ENCODE measurements at places on chromosomes 5 and 9.

GRCh38 chr5:159933531-159934485, 17.5 kb downstream of the ADRA1B start:
- no peak for DNase-seq

GRCh38 chr5:31939151-31939550, 235.0 kb downstream of the GOLPH3 start:
- DNase-seq: no peak

DNA sequence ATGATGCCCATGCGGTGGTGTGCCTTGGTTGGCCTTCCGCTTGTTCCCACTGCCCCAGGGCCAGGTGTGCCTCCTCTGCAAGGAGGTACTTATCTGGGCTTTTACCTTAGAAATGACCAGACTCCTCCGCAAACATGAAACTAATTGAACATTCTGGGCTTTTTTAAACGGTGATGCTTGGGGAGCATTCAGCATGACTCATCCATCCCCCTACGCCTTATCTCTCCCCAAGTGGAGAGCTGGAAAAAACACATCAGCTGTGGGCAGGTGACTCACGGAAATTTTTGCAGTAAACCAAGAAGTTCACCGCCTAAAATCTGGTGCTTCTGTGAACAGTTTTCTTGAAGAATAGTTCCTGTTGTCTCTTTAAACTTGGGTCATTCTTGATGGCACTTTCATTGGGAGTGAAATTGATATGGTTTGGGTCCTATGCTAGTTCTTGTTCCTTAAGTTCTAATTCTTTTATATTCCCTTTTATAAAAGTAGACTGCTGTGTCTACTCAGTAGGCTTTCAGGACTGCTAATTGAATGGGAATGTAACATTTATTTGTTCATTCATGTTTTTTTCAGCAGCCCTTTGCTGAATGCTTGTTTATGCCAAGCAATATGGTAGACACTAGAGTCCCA, 39.6 kb downstream of the SFXN1 start:
- DNase-seq: peak; percentile 78

DNA sequence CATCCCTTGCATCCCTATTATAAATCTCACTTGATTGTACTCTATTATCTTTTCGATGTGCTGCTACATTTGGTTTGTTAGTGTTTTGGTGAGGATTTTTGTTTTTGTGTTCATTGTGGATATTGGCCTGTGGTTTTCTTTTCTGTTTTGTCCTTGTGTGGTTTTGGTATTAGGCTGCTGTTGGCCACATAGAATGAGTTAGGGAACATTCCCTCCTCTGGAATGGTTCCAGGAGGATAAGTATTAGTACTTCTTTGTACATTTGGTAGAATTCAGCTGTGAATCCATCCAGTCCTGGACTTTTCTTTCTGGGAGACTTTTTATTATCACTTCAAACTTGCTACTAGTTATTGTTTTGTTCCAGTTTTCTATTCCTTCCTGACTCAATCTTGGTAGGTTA, 287.2 kb downstream of the CWC27 start:
- DNase-seq: no peak

GRCh38 chr5:171747061-171747859, 38.4 kb upstream of the SMIM23 start:
- DNase-seq: no peak
